ENCODE measurements at places on chromosomes 4 and X.

DNA sequence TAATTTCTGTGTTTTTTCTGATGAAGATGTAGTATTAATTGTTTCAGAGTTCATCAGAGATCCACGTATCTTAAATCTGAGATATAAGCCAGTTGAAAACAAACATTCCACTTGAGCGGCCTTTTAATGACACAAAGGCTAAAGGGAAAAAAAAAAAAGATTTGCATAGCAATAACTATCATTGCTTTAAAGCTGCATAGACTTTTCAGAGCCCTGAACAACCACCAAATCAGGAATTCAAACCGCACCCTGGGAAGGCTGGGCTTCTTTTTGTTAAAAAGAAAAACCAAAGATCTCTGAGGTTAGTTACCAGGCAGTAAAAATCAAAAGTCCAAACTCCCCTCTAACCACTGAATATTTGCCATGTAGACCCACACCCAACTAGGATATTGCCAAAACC lies 206.0 kb downstream of the HHIP start:
- DNase-seq, result no peak

DNA sequence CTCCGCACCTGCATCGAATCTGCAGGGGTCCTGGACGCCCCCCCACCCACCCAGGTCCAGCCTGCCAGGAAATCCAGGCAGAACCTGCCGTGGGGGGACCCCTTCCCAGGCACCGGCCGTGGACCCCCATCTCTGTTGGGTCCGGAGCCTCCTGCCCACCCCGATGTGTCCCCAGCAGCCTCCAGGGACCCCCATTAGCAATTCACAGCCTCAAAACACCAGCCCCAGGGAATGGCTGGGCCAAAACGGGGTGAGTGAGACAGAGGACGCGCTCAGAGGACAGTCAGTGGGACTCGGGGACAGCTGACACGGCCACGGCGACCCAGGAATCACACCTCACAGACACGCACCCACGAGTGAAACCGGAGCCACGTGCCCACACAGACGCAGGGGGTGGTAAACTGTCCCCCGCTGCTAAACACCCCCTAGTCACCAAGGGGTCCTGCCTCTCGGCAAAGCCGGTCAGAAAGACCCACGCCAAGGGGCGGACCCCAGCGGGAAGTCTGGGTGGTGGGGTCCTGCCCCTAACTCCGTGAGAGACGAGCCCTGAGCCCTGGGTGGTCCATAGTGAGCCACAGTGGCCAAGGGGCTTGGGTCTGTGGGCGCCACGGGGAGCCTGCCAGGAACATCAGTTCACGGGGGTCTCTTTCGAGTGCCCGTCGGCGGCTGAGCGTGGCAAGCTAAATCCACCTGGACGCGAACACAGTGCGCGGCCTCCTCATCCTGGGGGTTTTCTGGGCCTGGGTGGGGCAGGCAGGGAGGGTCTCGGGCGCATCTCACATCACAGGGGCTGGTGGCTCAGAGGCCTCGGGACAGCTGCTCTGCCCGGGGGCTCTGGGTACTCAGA lies 126.5 kb upstream of the NKX1-1 start:
- DNase-seq, result peak; percentile 14

GRCh38 chr4:113384600-113384999 lies 335.1 kb downstream of the ANK2 start:
- DNase-seq, result no peak

- no peak for DNase-seq
These were observed 43.4 kb upstream of the OGT start for GRCh38 chrX:71489540-71489939.

DNA sequence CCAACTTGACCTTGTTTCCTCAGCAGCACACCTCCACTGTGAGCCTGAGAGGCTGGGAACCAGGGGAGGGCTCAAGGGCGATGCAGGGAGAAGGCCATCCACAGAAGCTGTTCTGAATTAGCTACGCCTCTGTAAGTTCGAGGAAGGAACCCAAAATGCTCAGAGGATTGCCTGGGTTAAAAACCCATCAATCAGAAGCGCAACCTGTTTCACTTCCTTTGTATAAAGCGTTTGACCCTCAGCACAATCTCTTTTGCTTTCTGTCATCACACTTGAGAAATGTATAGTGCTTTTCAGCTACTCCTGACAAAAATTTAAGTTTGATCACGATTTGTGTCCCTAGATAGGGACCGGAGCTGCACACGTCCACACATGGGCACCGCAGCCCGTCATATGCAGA lies 48.0 kb upstream of the MAP3K15 start:
- no peak for DNase-seq

DNA sequence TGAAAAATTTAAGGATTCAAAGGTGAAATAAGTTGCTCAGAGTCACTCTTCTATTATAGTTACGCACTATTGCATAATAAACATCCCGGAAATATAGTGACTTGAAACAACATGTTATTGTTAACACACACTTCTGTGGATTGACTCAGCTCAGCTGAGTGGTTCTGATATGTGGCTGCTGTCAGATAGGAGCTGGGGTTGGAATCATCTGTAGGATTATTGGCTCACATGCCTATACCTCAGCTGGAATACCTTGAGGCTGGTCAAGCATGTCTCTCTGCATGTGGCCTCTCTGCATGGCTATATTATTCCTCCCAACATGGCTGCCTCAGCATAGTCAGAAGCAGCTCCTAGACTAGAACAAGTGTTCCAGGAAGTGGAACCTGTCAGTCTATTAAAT lies 486.7 kb upstream of the MAGEB2 start:
- DNase-seq, result no peak
